NCI-H345 (cell line): ENCODE measurements at places on chromosomes 11 and 22.

- DNase-seq, result no peak
Observed at GRCh38 chr22:39712751-39713525, 142.4 kb downstream of the CACNA1I start.

- no peak for DNase-seq
Observed at GRCh38 chr11:129380413-129380812, 4.8 kb downstream of the BARX2 start.

DNA sequence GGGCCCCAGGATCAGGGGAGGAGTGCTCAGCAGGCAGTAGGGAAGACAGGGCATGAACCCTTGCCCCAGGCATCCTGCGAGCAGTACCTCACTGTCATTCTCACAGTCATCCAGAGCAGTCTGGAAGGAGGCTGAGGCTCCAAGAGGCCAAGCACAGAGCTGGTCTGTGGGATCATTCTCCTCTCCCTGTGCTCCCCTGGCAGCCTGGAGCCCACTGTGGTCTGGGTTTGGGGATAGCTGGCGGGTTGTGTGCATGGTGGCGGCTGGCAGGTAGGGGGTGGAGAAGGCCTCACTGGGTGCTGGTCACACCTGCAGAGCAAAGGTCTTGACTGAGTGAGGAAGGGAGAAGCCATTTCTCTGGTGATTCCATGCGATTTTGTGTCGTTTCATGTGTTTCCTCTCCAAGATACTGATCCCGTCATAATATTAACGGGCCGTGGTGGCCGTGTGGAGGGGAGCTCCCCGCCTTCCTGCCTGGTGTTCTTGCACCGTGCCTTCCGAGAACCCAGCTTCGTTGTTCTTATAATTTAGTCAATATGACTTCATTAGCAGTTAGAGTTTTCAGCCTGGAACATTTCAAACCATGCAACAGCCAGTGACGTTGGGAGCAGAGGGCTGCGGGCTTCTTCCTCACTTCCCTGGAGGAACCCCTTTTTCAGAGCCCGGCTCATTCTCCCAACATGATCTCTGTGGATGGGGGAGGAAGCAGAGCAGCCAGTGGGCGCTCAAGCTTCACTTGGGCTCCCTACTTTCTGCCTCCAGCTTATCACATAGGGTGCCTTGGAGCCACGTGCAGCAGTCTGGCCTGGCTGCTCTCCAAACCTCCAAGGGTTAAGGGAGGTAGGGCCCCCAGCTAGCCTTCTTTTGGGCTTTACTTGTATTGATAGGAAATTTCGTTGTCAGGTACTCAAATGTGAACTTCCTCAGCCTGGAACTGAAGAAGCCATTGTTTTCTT, 20.8 kb upstream of the ADORA2A start:
- DNase-seq, result no peak

DNA sequence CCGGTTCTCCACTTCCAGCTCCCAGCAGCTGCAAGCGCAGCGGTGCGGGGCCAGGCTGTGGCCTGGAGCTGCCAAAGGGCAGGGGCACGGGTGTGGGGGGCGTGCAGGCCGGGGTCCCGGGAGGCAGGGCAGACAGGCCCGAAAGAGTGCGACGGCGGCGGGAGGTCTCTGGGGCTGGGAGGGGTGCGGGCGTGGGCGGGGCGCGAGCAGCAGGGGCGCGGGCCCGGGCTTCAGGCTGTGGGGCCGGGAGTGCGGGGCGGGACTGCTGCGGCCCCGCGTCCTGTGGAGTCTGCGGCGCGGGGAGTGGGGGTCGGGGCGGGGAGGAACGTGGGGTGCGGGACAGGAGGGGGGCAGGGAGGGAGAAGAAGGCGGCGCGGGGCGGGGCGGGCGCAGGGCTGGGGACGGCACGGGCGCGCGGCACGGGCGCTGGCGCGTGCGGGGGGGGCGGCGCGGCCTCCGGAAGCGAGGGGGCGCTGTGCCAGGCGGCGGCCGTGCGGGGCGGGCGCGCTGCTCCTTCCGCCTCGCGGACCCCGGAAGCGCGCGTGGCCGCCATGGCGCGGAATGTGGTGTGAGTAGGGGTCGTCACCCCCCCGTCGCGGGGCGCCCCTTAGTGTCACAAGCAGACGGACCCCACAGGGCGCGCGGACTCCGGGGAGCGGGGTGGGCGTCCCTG, at the start of gene MRPL23:
MRPL23 (plus strand) TSS at position 521 of the 673 bp plus-strand sequence; CDS start at position 552, 31 bp downstream.
- DNase-seq, result no peak

DNA sequence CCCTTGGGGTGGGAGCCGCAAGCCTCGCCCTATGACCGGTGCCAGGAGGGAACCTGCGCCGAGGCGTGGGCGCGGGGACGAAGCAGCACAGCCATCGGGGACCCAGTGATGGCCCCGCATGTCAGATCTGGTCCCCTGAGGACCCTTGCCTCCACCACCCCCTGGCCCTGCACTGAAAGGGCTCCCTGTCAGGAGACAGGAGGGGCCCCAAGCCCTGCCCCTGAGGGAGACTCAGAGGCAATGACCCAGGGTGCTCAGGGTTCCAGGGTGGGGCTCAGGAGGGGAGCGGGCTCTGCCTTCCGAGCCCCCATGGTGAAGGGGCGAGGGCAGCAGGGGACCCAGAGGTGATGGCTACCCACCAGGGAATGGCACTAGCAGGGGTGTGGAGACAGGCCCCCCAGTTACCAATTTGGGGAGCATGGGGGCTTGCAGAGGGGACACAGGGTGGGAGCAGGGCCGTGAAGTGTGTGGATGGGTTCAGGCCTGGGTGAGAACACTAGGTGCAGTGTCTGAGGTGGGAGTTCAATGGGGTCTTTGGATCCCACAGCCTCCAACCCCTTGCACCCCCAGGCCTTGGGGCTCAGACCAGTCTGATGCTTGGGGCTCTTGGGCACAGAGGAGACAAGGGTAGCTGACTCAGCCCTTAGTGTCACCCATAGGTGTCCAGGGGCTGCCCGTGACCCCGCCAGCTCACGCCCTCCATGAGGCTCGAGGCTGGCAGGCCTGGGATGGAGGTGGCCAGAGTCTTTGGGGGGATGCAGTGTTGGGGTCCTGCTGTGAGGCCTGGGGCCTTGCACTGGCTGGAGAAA, 499 bp downstream of the LRRC56 start:
- DNase-seq, result no peak

GRCh38 chr11:112765337-112765736, 195.9 kb upstream of the NCAM1 start:
- DNase-seq, result no peak

DNA sequence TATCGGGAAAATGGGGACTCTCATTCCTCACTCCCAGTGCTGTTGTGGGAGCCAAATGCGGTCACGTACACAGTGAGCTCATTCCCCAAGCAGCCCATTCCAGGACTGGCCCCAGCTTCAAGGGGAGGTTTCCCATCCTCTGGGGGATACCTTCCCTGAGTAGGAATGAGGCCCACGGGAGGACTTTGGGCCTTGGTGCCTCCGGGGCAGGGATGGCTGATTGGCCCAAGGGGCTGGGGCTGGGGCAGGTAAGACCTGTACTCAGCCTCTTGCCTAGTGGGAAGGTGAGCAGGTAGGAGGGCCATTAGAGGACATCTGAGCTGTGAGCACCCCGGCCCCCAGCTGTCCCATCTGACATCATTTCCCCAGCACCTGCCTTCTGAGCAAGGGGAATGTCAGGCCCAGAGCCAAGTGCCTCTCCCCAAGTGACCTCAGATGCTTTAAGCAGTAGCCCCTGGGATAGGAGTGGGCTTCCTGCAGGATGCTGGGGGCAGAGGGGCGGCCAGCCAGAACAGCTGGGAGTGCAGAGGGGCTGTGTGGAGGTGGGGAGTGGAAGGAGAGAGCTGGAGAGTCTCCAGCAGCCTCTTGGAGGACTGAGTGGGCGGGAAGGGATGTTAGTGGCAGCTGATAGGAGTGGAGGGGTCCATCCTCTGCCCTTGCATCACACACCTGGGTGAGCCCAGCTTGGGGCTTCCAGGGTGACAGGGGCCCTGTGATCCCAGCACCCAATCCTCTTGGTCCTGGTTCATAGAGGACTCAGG, 58.4 kb downstream of the CD82 start:
- DNase-seq, result no peak

- DNase-seq, result no peak
Observed at GRCh38 chr11:65060913-65061408, 2.6 kb upstream of the NAALADL1 start.

DNA sequence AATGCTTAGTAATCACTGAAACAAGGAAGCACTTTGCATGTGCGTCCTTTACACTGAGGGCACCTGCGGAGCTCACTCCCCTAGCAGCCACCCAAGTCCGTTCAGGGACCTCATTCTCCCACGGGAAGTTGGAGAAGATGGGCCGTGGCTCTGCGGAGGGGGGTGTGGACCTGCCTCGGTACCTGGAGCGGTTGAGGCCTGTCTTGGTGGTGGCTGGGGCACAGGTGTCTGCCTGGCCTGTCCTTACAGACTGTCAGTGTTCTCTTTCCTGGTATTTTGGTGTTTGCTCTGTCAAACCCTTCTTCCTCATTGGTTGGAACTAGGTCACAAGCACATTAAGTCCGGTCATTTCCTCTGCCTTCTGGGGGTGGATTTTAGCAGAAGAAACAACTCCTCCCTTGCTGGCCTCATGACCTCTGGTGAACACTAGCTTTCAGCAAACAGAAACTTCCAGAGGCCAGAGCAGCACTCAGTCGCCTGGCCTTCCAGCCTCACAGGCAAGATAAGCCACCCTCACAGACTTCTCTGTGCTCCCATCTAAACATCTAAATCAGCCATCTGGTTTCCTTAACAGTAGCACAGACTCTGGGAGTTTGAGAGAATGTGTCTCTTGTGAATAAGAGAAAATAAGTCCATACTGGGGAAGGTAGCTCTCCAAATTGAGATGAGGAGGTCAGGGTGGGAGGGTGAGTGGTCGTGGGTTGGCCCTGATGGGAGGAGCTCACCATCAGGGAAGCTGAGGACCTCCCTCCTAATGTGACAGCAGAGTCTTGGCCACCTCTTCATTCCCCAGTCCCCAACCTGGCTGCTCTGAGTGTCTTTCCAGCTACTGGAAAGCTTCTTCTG, 8.6 kb downstream of the SNAP29 start:
- no peak for DNase-seq

DNA sequence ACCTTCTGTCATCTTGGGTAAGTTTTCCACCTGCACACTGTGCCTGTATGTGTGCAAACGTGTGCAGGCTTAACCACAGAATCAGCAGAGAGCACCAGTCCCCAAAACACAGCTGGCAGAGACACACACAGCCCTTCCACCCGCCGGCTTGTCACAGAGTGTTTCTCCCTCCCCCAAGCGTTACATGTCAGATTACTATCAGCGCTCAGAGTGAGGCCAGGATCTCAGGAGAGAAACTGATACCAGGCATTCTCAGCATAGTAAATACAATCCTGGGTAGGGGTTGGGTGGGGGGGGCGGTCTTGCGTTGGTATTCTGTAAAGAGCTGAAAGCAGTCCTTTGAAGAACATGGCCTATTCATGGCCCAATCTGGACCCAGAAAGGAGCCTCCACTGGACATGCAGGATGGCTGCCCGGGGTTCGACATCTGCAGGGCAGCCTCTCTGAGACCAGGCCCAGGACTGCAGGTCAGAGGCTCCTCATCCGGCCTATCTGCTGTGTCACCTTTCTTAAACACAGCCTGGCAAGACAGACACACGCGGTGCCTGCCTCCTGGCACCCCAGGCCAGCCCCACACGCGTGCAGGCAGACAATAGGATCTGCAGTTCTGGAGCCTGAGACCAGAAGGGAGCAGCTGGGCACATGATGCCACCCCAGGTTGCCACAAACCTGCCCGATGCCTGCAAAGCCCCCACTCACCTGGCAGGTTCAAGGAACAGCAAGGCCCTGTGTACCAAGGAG, 1.7 kb downstream of the OSBPL5 start:
- no peak for DNase-seq

GRCh38 chr22:46452195-46453005, 85.0 kb downstream of the CELSR1 start:
- no peak for DNase-seq

GRCh38 chr22:48262596-48263430, 1500.4 kb downstream of the TBC1D22A start:
- no peak for DNase-seq

- DNase-seq, result no peak
Observed at GRCh38 chr11:119673759-119674336, 55.2 kb downstream of the NECTIN1 start.

- DNase-seq, result no peak
Observed at GRCh38 chr22:24059121-24059520, 48.0 kb downstream of the CABIN1 start.

GRCh38 chr11:30015725-30016412, 961 bp downstream of the KCNA4 start:
- DNase-seq, result no peak

- no peak for DNase-seq
Observed at GRCh38 chr11:128338811-128339210, 248.5 kb downstream of the ETS1 start.

DNA sequence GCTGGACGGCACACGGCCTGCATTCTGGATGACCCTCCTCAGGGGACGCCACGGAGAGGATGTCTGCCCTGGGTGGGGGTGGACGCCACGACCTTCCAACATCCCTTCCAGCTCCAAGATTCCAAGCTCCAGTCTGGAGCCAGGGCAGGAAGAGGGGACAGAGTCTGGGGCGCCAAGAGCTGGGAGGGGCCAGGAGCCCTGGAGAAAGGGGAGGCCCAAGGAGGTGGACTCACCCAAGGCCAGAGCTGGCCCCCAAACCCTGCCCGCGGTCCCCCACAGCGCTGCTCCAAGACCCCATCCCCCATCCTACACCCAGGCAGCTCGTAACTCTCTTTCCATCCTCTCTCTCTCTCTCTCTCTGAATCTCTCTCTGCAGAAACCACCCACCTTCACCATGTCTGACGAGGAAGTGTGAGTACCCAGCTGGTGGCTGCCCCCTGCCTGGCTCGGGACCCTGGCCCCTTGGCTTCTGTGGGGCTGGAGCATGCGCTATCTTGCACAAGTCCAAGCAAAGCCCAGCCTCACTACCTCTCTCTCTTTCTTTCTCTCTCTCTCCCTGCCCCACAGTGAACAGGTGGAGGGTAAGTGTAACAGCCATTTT, 3.1 kb downstream of the TNNT3 start:
- no peak for DNase-seq

DNA sequence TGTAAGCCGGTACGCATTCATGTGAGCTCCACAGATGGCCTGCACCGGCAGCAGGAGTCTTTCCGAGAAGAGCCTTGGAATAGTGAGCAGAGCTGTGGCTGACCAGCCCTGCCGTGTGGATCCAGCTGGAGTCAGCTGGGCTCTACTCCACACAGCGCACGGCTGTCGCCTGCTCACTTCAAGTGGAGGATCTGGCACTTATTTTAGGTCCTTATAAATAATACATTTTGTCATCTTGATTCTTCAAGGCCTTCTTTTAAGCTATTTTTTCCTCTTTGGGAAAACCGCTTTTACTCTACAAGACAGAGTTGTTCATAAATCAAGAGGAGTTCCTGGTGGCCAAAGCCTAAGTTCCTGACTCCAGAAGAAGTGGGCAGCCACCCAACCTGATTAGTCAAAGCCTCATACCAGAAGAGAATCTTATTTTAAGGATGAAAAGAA, 93.8 kb downstream of the KCNC1 start:
- DNase-seq, result no peak

- no peak for DNase-seq
Observed at GRCh38 chr11:131600628-131601027, 230.2 kb downstream of the NTM start.
